Foreskin melanocyte (primary cell): ENCODE measurements at places on chromosomes 1 and 21.
A peak's percentile ranks its signal among the peaks of the same experiment; 100 is the strongest.

DNA sequence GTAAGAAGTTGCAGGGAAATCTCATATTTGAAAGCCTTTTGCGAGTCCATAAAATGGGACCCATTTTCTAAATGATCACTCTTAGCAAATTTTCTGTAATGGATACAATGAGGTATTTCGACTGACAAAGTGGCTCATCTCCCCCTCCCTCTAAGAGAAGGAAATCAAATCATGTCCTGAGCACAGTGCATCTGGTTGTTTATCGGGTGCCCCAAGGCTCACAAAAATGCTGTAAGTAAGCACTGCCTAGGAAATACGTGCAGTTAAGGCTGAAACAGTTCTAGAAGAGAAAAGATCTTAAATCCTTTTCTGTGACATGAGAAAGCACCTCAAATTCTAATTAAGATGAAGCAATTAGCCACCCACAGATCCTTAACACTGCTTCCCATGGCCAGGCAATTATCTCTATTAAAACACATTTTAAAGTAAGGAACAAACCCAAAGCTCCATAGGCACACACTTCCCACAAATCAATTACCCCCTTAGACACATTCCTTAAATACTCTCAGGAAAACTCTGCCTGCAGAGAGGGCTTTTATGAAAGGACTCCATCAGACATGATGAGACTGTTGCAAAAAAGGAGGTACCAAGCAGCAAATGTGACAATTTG, 216.3 kb downstream of the KCNH1 start:
- DNase-seq, result no peak

GRCh38 chr1:41955461-41956159, 36.9 kb upstream of the HIVEP3 start:
- DNase-seq, result peak; percentile 95

DNA sequence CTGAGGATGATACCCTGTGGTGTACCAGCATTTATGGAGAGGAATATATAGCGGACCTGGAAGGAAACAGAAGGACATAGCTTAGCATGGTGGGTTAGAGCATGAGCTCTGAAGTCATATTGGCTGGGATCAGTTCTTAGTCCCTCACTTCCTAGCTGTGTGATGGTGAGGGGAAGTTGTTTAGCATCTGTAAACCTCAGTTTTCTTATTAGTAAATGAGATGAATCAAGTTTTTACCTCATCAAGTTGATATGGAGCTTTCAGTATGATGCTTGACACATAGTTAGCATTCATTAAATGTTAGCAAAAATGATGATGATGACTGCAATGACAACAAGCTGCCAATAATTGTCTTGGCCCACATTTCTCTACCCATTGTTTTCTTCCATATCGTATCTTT, 84.8 kb downstream of the NEK7 start:
- DNase-seq, result no peak

- DNase-seq, result peak; percentile 66
Observed at GRCh38 chr1:203480525-203481084, 5.0 kb downstream of the PRELP start.
